ENCODE measurements at places on chromosomes 5 and 9.

DNA sequence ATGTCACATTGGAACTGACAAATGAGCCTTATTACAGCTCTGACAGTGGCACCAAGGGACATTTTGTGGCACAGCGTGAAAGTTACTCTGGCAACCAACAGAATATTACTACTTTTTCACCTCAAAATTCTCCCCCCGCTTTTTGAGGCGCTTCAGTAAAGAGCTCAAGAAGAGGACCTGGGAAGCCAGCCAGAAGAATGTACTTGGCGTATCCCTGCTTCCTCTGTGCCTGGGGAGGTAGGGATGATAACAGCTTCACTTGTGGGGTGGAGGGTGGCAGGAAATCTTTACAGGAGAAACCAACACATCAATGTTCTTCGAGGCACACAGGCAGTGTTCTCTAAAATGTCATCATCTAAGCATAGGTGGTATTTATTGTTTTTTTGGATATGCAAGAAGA, 624.1 kb downstream of the NR2F1-AS1 start:
- DNase-seq = no peak

DNA sequence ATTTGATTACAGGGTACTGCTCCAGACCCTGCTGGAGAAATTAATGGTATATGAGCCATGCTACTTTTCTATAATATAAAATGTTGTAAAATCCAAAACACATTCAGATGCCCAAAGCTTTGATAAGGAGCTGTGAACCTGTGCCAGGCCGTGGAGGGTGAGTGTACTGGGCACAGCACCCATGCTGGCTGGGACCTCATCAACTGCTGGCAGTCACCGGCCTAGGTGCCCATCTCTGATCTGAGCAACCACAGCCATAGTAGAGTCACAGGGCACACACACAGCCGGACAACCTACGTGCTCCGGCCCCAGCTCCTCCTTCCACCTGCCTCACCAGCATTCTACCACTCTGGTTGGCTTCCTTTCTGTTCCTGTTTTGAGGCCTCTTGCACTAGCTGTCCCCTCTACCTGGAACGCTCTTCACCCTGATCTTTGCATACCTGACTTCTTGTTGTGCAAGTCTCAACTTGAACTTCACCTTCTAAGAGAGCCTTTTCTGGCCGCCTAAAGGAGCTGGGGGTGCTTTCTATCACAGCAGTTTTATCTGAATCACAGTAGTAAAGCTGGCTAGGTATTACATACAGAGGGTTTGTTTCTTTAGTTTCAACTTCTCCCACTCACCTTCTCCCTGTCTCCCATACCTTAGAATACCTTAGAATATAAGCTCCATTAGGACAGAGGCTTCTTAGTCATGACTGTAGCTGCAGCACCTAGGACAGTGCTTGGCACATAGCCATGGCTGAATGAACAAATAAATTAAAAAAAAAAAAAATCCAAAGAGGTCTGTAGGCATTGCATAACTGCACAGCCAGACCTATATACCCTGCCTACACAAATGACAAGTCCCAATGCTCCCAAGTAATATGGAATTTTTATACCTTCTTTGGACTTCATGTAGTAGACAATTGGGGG, 51.7 kb downstream of the MED27 start:
- no peak for DNase-seq

DNA sequence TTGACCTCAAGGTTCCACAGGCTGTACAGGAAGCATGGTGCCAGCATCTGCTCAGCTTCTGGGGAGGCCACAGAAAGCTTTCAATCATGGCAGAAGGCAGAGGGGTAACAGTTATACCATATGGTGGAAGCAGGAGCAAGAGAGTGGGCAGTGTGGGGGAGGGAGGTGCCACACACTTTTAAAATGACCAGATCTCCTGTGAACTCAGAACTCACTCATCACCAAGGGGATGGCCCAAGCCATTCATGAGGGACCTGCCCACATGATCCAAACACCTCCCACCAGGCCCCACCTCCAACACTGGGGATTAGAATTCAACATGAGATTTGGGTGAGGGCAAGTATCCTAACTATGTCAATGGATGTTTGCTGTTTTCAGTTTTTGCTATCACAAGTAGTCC, 16.2 kb downstream of the CYFIP2 start:
- no peak for DNase-seq

DNA sequence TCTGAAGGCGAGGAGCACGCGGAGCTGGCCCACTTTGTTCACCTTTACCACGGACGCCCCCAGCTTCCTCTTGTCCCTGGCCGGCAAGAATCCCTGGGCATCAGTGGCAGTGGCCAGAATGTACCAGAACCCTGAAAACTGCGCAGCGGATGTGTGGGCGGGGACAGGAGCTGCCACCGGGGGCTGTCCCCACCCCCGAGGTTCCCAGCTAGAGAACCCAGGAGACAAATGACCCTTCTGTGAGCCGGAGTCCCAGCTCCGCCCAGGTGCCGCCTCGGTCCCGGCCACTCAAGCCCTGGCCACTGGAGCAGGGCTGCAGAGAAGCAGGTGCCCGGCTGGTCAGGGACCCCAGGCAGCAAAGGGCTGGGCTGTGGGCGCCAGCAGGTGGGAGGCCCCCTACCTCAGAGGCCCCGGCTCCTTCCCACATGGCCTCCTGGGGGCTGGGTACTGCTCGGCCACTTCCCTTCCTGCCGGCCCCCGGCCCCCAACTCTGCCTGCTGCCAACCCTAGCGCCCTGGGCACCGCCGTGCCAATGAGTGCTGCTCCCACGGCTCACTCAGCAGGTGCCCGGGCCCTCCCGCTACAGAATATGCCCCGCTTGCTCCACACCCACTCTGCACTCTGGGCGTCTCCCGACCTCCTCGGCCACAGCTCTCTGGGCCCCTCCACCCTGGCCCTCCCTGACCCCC, 713 bp downstream of the LCN10 start:
- no peak for DNase-seq

DNA sequence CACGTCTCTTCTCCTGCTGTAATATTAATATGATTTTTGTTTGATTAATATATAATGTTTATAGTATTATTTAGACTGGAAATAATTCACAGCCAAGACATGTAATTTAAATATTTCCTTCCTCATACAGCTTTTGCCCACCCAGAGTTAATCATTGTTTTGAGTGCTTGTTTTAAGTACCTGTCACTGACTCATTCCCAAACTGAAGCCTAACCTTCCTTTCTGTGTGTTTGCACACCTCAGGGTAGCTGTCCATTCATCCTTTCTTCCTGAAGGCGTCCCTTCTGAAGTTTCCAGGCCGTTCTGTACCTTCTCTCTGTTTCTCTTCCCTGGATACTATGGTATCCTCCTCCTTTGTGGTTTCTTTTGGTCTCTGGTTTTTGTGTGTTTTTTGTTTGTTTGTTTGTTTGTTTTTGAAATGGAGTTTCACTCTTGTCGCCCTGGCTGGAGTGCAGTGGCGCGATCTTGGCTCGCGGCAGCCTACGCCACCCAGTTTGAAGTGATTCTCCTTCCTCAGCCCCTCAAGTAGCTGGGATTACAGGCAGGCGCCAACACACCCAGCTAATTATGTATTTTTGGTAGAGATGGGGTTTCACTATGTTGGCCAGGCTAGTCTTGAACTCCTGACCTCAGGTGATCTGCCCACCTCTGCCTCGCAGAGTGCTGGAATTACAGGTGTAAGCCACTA, 312.4 kb downstream of the DOCK8 start:
- no peak for DNase-seq

GRCh38 chr5:80871541-80871961, 88.6 kb upstream of the RASGRF2 start:
- no peak for DNase-seq

- DNase-seq = no peak
Observed at GRCh38 chr5:178338126-178338749, 105.6 kb upstream of the PHYKPL start.

- DNase-seq = no peak
Observed at GRCh38 chr5:77973253-77973609, 197.1 kb upstream of the TBCA start.

DNA sequence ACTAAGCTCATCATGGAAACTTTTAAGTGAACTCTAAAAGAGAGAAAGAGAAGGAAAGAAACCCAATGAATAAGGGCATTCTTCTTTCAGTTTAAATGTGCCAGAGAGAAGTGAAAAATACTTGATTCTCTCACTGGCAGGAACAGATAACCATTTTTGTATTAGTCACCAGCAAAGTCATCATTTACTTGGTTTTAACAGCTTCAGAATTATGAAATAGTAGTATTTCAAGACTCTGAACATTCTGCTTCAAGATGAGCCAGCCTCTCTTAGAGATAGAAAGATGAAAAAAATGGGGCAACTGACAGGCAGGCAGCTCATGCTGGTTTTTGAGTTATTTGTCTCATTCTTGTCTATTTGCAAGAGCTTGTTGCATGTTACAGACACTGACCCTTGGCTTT, 103.5 kb downstream of the GCNT1 start:
- peak; percentile 37 for DNase-seq

- DNase-seq = peak; percentile 56
Observed at GRCh38 chr5:148912714-148913398, 86.4 kb downstream of the ADRB2 start.

GRCh38 chr9:73076970-73077369, 74.7 kb upstream of the ANXA1 start:
- DNase-seq = no peak

GRCh38 chr9:17799369-17799768, 220.5 kb downstream of the SH3GL2 start:
- no peak for DNase-seq

DNA sequence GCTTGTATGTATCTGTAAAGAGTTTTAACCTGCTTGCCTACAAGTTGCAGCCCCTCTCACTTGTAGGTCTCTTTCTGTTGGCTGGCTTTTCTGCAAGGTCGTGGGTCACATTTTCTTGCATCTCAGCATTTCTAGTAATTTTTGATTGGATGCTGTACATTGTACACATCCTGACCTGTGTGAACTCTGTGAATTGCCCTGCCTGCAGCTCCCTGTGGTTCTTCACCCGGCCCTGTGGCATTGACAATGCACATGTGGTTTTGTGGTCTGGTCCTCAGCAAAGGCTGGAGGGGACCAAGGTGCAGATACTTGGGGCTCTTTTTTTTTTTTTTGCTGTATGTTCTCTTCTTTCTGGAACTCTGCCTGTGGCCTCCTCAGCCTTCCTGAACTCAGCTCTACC, 53.6 kb downstream of the WNK2 start:
- DNase-seq = no peak

- peak; percentile 17 for DNase-seq
Observed at GRCh38 chr9:112382501-112383364, 2.8 kb downstream of the HSDL2 start.

DNA sequence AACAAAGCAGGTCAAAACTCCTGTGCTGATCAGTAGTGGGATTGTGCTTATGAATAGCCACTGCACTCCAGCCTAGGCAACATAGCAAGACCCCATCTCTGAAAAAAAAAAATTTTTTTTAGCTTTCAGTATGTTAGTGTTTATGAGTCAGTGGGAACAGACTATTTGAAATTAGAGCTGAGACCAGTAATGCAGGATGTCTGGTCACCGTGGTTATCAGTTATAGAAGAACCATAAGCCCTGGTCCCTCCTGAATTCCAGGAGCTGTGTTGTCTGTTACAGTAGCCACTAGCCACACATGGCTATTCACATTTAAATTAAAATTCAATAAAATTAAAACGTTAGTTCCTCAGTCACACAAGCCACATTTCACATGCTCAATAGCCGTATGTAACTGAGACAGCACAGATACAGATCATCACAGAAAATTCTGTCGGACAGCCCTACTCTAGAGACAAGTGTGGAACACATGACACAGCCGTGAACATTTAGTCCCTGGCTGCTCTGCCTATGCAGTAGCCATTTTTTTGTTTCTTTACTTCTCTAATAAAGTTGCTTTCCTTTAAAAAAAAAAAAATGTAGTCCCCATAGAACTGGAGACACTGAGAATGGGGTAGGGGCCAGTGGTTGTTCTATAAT, 96.1 kb upstream of the SAP30L start:
- DNase-seq = no peak

- DNase-seq = no peak
Observed at GRCh38 chr5:112787896-112788295, 50.2 kb downstream of the APC start.
